Activated naive CD8-positive, alpha-beta T cell treated with anti-CD3 and anti-CD28 coated beads, Interleukin-2, amount 50 U/mL, for 16 hours (primary cell): ENCODE measurements at places on chromosomes 11 and 22.

GRCh38 chr22:20741634-20742581 lies 32.0 kb upstream of the SERPIND1 start:
- no peak for DNase-seq

DNA sequence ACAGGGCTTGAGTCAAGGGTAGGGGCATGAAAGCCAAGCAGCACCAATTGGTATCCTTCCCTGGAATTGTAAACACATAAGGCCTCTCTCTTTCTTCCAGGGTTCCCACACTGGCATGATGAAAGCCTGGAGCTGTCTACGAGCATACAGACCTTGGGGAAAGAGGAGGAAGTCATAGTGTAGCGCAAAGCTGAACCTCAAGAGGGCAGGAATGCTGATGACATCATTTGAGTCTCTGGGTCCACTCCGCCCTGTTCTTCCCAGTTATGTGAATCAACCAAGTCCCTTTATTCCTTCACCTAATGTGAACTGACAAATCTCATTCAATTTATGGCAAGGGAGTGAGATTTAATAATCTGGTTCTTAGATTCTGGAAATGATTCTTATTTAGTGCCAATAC lies 266.4 kb upstream of the NCAM1 start:
- DNase-seq = no peak

- no peak for DNase-seq
Measured at GRCh38 chr11:1622086-1622485, at the start of gene KRTAP5-4. Gene KRTAP5-4 (minus strand): TSS chr11:1622138. CDS start chr11:1622093, 45 bp downstream.

- no peak for DNase-seq
Measured at GRCh38 chr22:44882226-44882905, 127.4 kb downstream of the PHF21B start.

DNA sequence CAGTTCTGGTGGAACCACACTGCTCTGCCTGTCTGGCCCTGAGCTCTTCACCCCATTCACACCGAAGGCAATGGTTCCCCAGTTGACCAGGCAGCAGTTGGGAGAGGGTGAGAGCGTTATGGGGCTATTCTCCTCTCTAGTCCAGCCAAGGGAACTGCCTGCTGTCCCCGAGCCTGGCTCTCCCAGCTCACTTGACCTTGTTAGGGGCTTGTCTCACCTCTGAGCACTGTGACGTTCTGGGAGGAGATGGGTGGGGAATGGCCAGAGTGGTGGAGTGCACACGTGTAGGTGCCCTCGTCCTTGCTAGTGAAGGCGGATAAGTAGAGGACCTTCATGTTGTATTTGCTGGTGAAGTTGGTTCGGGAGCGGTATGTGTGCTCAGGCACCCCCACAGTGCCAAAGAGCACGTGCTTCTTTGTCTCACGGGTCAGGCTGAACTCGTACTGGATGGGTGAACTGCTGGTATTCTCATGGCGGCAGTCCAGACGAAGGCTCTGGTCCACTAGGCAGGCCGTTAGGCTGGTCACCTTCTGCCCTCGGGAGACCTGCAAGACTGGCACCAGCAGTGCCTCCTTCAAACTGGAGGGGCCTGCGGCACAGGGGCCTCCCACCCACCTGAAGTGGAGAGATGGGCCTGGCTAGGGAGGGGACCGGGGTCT lies 3.0 kb downstream of the THY1 start:
- DNase-seq = no peak
